HuH-7.5 (cell line): ENCODE measurements at places on chromosomes 5 and 9.

GRCh38 chr5:18455521-18455920, 821.3 kb downstream of the TAF11L14 start:
- no peak for DNase-seq

DNA sequence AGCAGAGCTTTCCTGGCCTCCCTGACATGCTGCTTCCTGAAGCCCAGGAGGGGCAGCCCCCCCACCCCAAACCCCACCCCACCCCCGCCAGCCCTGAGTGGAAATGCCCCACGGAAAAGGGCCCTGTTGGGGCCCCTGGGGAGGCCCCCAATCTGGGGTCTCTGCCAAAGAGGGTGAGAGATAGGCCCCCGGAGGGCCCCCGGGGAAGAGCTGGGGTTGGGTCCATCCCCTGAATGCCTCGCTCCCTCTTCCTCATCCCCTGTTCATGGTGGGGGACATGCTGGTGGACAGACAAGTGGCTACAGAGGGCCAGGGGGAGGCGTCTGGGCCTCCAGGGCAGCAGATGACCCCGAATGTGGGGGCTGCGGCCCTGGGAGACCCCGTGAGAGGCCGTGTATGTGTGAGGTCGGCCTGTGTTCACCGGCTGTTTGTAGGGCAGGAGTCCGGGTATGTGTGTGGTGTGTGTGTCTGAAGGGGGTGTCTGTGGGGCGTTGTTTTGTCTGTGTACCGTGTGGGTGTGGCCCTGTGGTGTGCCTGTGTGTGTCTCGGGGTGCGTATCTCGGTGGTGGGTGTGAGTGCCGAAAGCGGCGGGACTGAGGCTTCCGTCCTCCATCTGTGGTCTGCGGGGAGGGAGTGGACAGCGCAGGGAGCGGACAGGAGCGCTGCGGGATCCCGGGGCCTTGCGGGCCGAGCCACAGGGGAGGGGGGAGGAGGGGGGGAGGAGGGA, 11.3 kb downstream of the C9orf50 start:
- DNase-seq = peak; percentile 72

GRCh38 chr9:129863059-129863690, 27.9 kb downstream of the USP20 start:
- no peak for DNase-seq

DNA sequence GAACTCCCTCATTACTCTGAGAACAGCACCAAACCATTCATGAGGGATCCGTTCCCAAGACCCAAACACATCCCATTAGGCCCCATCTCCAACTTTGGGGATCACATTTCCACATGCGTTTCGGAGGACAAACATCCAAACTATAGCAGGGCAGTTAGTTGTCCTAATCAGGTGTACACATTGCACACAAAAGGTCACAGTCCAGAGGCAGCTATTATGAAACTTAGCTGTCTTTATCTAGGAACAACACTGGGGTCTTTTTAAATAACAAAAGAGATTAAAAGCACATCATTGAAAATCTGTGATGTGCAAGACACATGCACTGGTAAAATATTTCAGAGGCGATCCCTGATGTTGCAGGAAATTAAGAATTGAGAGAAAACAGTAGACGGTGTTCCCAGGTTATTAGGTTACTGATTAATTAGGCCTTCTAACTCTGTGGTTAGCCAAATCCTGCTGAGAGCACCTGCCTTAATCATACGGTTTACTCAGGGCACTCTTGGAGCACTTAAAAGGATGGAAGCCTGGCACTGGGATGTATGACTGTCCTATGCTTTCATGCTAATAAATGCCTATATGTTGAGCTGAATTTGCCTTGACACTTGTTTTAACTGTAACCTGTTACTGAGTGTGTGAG, 1574.5 kb upstream of the WWC1 start:
- DNase-seq = no peak

DNA sequence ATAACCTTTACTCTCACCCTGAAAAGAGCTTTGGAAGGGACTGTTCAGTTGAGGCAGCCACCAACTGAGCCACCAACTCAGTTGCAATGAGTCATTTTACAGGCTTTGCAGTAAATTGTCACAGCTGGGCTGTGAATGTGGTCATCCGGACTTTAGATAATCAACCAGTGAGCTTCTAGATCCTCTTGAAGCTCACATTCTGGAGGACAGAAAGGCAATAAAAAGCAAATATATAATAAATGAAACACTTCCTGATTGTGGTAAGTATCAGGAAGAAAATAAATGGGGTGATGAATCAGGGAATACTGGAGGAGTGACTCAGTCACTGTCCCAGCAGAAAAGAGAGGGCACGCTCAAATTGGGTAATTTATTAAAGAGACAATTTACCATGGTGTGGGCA, 13.2 kb upstream of the C5orf58 start:
- no peak for DNase-seq

DNA sequence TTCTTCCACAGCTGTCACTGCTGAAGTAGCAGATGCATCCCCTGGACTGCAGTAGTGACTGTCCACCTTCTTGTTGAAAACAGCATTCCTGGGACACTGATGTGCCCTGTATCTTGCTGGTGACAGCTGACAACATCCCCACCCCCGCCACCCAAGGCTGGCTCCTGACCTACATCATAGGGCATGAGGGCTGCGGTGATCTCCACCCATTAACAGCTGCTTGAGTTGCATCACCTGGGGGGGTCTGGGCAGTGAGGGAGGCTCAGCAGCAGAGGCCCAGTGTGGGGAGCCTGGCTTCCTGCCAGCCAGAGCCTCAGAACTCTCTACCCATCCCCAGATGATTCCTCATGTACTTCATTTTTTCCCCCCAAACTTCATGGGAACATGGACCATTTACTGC, 4.1 kb downstream of the PRUNE2 start:
- no peak for DNase-seq

DNA sequence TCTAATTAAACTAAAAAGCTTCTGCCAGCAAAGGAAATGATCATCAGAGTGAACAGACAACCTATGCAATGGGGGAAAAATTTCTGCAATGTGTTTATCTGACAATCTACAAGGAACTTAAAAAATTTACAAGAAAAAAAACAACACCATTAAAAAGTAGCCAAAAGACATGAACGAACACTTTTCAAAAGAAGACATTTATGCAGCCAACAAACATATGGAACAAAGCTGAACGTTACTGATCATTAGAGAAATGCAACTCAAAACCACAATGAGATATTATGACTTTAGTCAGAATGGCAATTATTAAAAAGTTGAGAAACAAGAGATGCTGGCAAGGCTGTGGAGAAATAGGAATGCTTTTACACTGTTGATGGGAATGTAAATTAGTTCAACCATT, 530.4 kb upstream of the DAB2 start:
- DNase-seq = no peak
